Diencephalon (tissue), 1 donor: ENCODE measurements at places on chromosomes 12 and 14. TPM values are rescaled to one million over a fixed set of nuclear protein-coding genes. Genes with fewer than 3 reads are reported as not detected.

Gene RERGL
- total RNA-seq, result 1.8 TPM

Gene CHGA
- 59.1 TPM for total RNA-seq

Gene KLRC4
- total RNA-seq, result 1.2 TPM

Gene CCDC92
- 27.0 TPM for total RNA-seq

Gene DAD1
- total RNA-seq, result 128 TPM

Gene PLA2G1B
- total RNA-seq, result not detected

Gene CNTN1
- total RNA-seq, result 654 TPM

Gene GPR137C
- 43.4 TPM for total RNA-seq

Gene C14orf93
- 3.5 TPM for total RNA-seq

Gene SERPINA9
- total RNA-seq, result not detected

Gene VWF
- 18.5 TPM for total RNA-seq

Gene E2F7
- 2.3 TPM for total RNA-seq

Gene KRT1
- 0.46 TPM for total RNA-seq

Gene TM9SF1
- 21.5 TPM for total RNA-seq

Gene GDF3
- total RNA-seq, result not detected

Gene KRT85
- total RNA-seq, result not detected

Gene CCDC196
- total RNA-seq, result not detected

Gene BRAP
- 23.3 TPM for total RNA-seq

Gene SERPINA12
- not detected for total RNA-seq

Gene CCDC38
- not detected for total RNA-seq

Gene EPS8
- total RNA-seq, result 63.4 TPM

Gene IQSEC3
- 11.1 TPM for total RNA-seq

Gene RD3L
- total RNA-seq, result 1.2 TPM

Gene OR2AP1
- total RNA-seq, result not detected

Gene SMCO2
- total RNA-seq, result 0.46 TPM

Gene CABP1
- 3.2 TPM for total RNA-seq

Gene CLEC1A
- total RNA-seq, result 0.69 TPM

Gene TSPAN11
- 13.8 TPM for total RNA-seq

Gene LUM
- 11.8 TPM for total RNA-seq

Gene IL26
- total RNA-seq, result not detected

Gene KLRK1
- 0.92 TPM for total RNA-seq

Gene CISTR
- not detected for total RNA-seq

Gene NOS1
- 11.8 TPM for total RNA-seq

Gene HOXC6
- not detected for total RNA-seq

Gene TTC7B
- total RNA-seq, result 17.1 TPM

Gene PRKD1
- 16.4 TPM for total RNA-seq

Gene RGS6
- 10.6 TPM for total RNA-seq

Gene VASH1
- total RNA-seq, result 39.9 TPM

Gene CLEC2A
- not detected for total RNA-seq

Gene TMEM132D
- 17.1 TPM for total RNA-seq

Gene RECQL
- total RNA-seq, result 26.5 TPM

Gene KLRC1
- total RNA-seq, result not detected

Gene ASCL4
- not detected for total RNA-seq
